ENCODE measurements at places on chromosomes 4 and X. TPM values are rescaled to one million over a fixed set of nuclear protein-coding genes. Genes with fewer than 3 reads are reported as not detected.

GPM6B gene
- not detected for total RNA-seq

LRAT gene
- total RNA-seq = not detected

NAP1L3 gene
- 1.3 TPM for total RNA-seq

SPARCL1 gene
- not detected for total RNA-seq

CLCN4 gene
- not detected for total RNA-seq

UGT2A1 gene
- total RNA-seq = not detected

GRCh38 chr4:112897543-112897942, 151.9 kb upstream of the ANK2 start:
- H3K27ac ChIP-seq = no peak overlapping the region
- no peak overlapping the region for H3K4me3 ChIP-seq
- no peaks in the 10 kb centered on the region for H3K36me3 ChIP-seq
- DNase-seq = no peak

GRCh38 chr4:7873881-7874280, 65.8 kb downstream of the AFAP1 start:
- no peak for DNase-seq
- H3K4me1 ChIP-seq = peaks cover 33% of the 10 kb centered on the region
- H3K36me3 ChIP-seq = no peaks in the 10 kb centered on the region
- no peaks in the 10 kb centered on the region for H3K27me3 ChIP-seq

DNA sequence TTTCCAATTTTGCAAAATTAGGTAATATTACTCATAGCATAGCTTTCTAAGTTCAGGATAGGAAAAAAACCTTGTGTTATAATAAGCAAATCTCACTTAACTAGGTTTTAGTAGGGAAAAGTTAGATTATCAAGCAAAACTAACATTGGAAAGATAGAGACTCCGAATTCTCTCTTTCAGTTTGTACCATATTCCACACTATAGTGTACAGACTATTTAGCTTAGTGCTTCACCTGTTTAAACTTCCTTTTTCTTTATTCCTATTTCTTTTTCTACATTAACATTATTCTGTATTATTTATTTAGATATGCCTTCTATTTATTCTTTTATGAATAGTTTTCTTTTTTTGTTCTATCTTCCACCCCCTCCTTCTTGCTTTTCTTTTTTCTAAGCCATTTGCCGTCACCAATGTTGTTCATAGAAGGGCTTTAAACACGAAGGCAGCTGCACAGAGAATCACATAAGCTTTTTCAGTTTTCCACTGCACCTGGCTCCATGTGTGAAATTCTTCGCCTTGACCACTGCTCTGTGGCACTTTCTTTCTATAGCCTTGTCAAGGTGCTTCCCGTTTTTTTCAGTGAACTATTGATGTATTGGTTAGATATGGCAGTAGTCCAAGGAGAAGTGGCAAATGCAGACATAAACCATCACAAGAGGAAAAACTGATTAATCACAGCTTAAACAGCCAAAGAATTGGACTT, 8.5 kb downstream of the PCDH10 start:
- no peak overlapping the region for H3K27ac ChIP-seq
- H3K4me1 ChIP-seq = peaks cover 2% of the 10 kb centered on the region
- no peak overlapping the region for H3K4me3 ChIP-seq
- no peak for DNase-seq
- H3K36me3 ChIP-seq = peaks cover 2% of the 10 kb centered on the region

DNA sequence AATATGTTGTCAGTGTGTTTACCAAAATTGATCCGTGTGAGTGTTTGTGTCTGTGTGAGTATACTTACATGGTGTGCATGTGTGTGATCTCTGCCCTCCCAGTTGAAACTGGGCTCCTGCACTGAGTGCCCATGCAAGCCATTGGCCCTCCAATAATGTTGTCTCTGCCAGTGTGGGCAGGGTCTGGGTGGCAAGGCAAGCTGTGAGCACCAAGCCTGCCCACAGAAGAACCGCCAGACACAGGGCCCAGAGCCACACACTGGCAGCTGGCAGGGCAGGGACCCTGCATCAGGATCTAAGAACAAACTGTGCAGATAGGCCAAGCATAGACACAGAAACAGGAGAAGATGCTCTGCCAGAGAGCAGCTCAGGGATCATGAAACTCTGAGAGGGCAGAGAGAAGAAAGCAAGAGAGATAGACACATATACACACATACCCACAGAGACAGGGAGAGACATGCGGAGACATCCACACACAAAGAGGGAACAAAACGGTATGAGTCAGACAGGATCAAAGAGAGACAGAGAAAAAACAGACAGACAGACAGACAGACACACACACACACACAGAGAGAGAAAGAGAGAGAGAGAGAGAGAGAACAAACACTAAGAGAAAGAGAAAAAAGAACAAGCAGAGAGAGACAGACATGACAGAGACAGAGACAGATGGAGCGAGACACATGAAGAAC, 555.0 kb downstream of the MID1IP1 start:
- H3K27ac ChIP-seq = no peak overlapping the region
- no peaks in the 10 kb centered on the region for H3K27me3 ChIP-seq
- no peak for DNase-seq

GRCh38 chrX:86981326-86981879, 536.2 kb upstream of the KLHL4 start:
- H3K36me3 ChIP-seq = no peaks in the 10 kb centered on the region
- no peaks in the 10 kb centered on the region for H3K4me1 ChIP-seq
- no peak overlapping the region for H3K4me3 ChIP-seq
- H3K27me3 ChIP-seq = no peaks in the 10 kb centered on the region
- DNase-seq = no peak

- H3K4me1 ChIP-seq = no peaks in the 10 kb centered on the region
- H3K27me3 ChIP-seq = no peaks in the 10 kb centered on the region
- H3K27ac ChIP-seq = no peak overlapping the region
Observed at GRCh38 chrX:153864101-153864500, 21.9 kb downstream of the L1CAM start.

- H3K36me3 ChIP-seq = no peaks in the 10 kb centered on the region
- no peak overlapping the region for H3K27ac ChIP-seq
- H3K4me1 ChIP-seq = no peaks in the 10 kb centered on the region
- no peaks in the 10 kb centered on the region for H3K27me3 ChIP-seq
- DNase-seq = no peak
- no peak overlapping the region for H3K4me3 ChIP-seq
Observed at GRCh38 chr4:21790438-21791029, 158.0 kb downstream of the KCNIP4 start.

DNA sequence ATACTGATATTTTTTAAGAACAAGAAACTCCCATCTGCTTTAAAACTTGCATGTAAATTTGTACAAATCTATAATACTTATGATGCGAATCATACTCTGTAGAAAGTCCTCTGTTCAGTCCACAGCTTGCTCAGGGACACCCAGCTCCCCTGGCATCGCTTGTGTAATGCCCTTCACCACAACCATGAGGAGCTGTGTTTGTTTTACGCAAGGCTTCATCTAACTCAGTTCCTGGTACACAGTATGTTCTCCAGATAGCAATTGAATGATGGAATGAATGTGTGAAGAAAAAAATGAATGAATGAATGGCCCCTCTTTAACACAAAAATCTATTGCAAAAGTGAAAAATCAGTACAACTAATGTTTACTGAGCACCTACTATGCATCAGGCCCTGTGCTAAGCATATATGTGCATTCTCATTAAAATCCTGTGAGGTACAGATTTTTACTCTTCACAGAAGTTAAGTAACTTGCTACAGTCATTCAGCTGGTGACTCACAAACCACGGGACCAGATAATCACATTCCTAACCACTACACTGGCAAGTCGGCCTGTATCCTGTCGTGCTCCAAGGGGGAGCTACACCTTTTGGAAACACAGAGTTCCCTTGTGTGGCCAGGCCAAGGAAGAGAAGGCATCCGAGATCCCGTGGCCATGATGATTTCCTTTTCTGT, 58.7 kb upstream of the KDR start:
- no peak for DNase-seq
- H3K27ac ChIP-seq = no peak overlapping the region
- H3K27me3 ChIP-seq = peaks cover 5% of the 10 kb centered on the region
- no peak overlapping the region for H3K4me3 ChIP-seq
- H3K4me1 ChIP-seq = no peaks in the 10 kb centered on the region
- H3K36me3 ChIP-seq = no peaks in the 10 kb centered on the region

All from activated CD4-positive, alpha-beta memory T cell treated with anti-CD3 and anti-CD28 coated beads, Interleukin-2, amount 10 ng/mL, durations not matched to agents 7 days and 5 days (primary cell).